ENCODE measurements at places on chromosomes 12 and 14. TPM values are rescaled to one million over a fixed set of nuclear protein-coding genes. Genes with fewer than 3 reads are reported as not detected.

Gene MIP
- 0.11 TPM for polyA plus RNA-seq

Gene SOS2
- 40.2 TPM for polyA plus RNA-seq

Gene KLRC2
- 0.17 TPM for polyA plus RNA-seq

Gene CCDC92
- 47.3 TPM for polyA plus RNA-seq

Gene IRAK3
- polyA plus RNA-seq, result 2.8 TPM

Gene SVOP
- polyA plus RNA-seq, result 0.11 TPM

Gene TAMALIN
- 15.6 TPM for polyA plus RNA-seq

Gene TXNDC16
- polyA plus RNA-seq, result 23.2 TPM

Gene KRT75
- not detected for polyA plus RNA-seq

Gene TESPA1
- polyA plus RNA-seq, result 0.24 TPM

Gene TGM1
- polyA plus RNA-seq, result 3.4 TPM

Gene ALDH6A1
- polyA plus RNA-seq, result 126 TPM

Gene RASSF9
- 16.7 TPM for polyA plus RNA-seq

Gene DCN
- 603 TPM for polyA plus RNA-seq

Gene SUOX
- 51.6 TPM for polyA plus RNA-seq

Gene IGF1
- polyA plus RNA-seq, result 7.0 TPM

Gene NACA
- 1,916 TPM for polyA plus RNA-seq

Gene PAX9
- 0.29 TPM for polyA plus RNA-seq

Gene RPS6KA5
- polyA plus RNA-seq, result 8.1 TPM

Gene CISTR
- 0.24 TPM for polyA plus RNA-seq

Gene SPIC
- polyA plus RNA-seq, result not detected

Gene SRRM4
- polyA plus RNA-seq, result 0.03 TPM

Gene PLEKHH1
- polyA plus RNA-seq, result 30.4 TPM

Gene IRF9
- 52.3 TPM for polyA plus RNA-seq

Gene TRIM9
- polyA plus RNA-seq, result 2.9 TPM

Gene NINJ2
- 1.2 TPM for polyA plus RNA-seq

Gene CCDC91
- polyA plus RNA-seq, result 32.8 TPM

Measured in left renal cortex interstitium (tissue), 4 donors.